ENCODE measurements at places on chromosomes 4 and X. TPM values are rescaled to one million over a fixed set of nuclear protein-coding genes. Genes with fewer than 3 reads are reported as not detected.

OCIAD1 gene
- total RNA-seq, result 224 TPM

GPR173 gene
- 1.3 TPM for total RNA-seq

MAMLD1 gene
- 1.7 TPM for total RNA-seq

ASMT gene
- total RNA-seq, result not detected

IL1RAPL1 gene
- not detected for total RNA-seq

GSTCD gene
- 19.2 TPM for total RNA-seq

TMPRSS11B gene
- not detected for total RNA-seq

FAT4 gene
- 6.6 TPM for total RNA-seq

SLITRK4 gene
- 0.39 TPM for total RNA-seq

BST1 gene
- 0.93 TPM for total RNA-seq

PCDH19 gene
- 0.12 TPM for total RNA-seq

SMIM43 gene
- total RNA-seq, result not detected

SH3RF1 gene
- 17.4 TPM for total RNA-seq

XAGE1A gene
- total RNA-seq, result not detected

NPY2R gene
- total RNA-seq, result not detected

SSX5 gene
- not detected for total RNA-seq

RHOXF2 gene
- not detected for total RNA-seq

GAGE12J gene
- not detected for total RNA-seq

SEPTIN11 gene
- 82.7 TPM for total RNA-seq

MAEA gene
- total RNA-seq, result 89.6 TPM

PSAPL1 gene
- total RNA-seq, result not detected
